ENCODE measurements at places on chromosomes 6 and 20.

GRCh38 chr6:149752600-149753373 is 3.2 kb downstream of the PCMT1 start:
- DNase-seq, result peak; percentile 71

DNA sequence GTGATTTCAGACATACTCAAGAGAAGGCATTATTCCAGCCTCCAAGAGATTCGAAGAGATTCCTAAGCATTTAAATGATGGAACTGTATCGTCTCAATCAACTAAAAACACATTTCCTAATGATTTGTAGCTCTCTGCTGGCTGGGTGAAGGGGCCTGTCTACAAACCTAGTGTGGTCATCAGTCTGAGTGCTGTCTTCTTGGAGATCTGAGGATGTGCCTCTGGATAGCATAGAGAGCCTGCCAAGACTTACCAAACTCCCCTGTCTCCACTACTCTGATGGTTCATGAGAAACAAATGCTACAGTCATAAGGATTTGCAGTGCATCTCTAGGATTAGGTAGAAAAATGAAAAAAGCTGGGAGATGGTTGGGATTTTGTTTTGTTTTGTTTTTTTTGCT is 176.9 kb upstream of the CITED2 start:
- no peak for DNase-seq

DNA sequence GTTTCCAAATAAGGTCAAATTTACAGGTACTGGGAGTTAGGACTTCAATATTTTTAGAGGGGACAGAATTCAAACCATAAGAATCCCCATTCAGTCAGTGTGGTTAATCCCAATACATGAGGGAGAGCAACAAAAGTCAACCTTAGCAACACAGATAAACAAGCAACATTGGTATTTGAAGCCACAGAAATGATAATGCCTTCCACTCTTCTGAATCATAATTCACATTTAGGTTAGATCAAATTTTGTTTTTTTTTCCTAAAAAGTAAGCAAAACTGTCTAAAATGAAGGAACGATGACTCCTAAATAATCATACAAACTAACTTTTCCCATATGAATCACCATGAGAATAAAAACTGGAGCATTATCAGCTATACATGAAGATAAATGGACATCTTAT is 246.0 kb upstream of the TENT5A start:
- DNase-seq, result no peak

GRCh38 chr20:15716256-15716655 is 857.0 kb downstream of the KIF16B start:
- no peak for DNase-seq

GRCh38 chr6:19463250-19463649 is 373.9 kb upstream of the ID4 start:
- DNase-seq, result no peak

GRCh38 chr6:136500414-136500813 is 49.8 kb downstream of the MAP7 start:
- DNase-seq, result no peak

- no peak for DNase-seq
These were observed 283.7 kb upstream of the MAP3K7 start for GRCh38 chr6:90870561-90870960.

DNA sequence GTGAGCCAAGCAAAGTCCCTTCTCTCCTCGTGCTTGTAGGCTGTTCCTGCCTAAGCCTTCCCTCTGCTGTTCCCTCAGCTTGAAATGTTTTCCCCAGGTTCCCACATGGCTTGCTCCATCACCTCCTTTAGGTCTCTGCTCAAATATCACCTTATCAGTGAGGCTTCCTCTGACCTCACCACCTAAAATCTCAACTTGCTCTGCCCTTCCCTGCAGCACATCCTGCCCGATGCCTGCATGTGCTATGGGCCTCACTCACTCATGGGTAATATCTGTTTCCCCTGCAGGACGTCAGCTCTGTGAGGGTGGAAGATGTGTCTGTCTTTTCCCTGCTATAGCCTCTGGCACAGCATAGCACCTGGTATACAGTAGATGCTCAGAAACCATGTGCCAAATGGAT is 29.9 kb upstream of the FKBP1A start:
- DNase-seq, result no peak

- DNase-seq, result no peak
These were observed 23.1 kb upstream of the HDGFL1 start for GRCh38 chr6:22546236-22546635.

DNA sequence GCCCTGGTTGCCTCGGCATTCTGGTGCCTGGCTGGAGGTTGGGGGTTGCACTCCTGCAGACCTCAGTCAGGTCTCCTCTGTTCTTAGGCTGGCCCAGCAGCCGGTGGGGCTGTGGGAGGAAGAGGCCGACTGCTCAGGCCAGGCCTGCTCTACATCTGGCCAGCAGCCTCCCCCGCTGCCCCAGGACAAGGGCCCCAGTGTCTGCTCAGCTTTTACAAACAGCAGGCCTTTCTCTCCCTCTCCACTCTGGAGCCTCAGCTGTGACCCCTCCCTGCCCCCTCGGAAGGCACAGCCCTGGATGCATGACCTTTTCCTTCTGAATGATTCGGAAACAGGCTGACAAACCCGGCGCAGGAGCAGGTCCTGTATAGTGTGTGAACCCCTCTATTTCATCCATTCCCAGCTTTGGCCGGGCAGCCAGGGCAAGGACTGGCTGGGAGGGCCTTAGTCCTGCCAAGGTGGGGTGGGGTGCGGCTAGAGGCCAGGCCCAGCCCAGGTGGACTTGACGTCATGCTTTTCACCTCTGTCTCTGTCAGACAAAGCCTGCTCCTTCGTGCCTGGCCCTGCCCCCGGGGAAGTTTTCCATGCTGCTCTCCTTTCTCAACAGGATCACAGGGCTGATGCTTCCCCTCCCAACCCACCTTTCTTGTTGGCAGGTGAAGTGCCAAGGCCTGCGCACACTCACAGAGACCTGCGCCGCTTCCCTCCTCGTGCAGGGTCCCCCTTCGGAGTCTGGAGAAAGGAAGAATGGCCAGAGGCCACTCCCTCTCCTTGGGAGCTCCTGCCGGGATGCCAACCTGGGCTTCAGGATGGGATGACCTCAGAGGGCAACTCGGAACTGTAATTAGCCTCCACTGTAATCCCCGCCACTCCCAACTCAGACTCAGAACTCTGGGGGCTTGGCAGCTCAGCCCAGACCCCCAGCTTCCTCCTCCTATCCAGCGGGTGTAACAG is 10.1 kb upstream of the ITPR3 start:
- DNase-seq, result no peak

DNA sequence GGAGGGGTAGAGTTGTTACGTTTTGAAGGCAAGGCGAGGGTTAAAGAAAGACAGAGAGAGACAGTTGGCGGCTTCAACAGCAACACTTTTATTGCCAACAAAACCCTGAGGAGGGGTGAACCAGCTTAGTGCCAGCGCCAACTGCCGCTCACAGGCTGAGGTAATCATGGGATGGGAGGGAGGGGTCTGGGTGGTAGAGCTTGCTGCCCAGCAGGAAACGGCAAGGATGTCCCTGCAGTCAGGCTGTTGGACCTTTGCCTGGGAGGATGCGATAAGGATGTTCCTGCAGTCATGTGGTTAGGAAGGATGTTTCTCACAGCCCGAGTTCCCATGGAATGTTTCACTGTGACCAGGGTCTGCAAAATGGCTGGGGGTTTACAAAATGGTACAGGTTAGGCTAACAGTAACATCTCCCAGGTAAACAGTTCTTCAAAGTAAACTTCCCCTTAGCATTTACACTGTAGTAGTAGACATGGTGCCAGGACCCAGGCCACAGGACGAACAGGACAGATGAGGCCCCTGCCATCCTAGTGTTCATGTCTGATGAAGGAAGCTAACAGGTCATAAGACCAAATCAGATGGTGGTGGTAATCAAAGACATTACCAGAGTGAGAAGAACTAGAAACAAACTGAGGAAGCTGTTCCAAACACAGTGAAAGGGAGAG is 647.3 kb upstream of the DEFB115 start:
- DNase-seq, result no peak

GRCh38 chr6:146111881-146112450 is 83.1 kb downstream of the GRM1 start:
- no peak for DNase-seq

DNA sequence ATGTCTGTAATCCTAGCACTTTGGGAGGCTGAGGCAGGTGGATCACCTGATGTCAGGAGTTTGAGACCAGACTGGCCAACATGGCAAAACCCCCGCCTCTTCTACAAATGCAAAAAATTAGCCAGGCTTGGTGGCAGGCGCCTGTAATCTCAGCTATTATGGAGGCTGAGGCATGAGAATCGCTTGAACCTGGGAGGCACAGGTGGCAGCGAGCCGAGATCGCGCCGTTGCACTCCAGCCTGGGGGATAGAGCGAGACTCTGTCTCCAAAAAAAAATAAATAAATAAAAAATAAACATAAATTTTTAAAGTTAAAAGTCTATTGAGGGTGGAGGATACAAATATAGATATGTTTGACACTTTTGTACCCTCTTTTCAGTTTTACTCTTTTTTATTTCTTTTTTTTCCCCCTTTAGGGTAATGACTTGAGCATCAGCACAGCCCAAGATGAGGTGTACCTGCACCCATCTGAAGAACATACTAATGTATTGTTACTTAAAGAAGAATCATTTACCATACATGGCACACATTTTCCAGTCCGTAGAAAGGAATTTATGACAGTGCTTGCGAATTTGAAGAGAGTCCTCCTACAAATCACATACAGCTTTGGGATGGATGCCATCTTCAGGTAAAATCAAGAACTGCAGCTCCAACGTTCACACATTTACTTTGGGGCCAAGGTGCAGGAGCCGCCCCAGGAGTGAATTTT is 368.9 kb downstream of the LAMA2 start:
- peak; percentile 61 for DNase-seq

- no peak for DNase-seq
These were observed 2.6 kb upstream of the NOTCH4 start for GRCh38 chr6:32226434-32226833.

- DNase-seq, result no peak
These were observed 30.6 kb downstream of the PREP start for GRCh38 chr6:105372142-105372848.

GRCh38 chr6:137105375-137105774 is 60.6 kb upstream of the IL20RA start:
- no peak for DNase-seq

- no peak for DNase-seq
These were observed 31.3 kb upstream of the CCDC167 start for GRCh38 chr6:37531026-37531425.

- DNase-seq, result no peak
These were observed 309.7 kb downstream of the SLC35F1 start for GRCh38 chr6:118216751-118217150.
